ENCODE measurements at places on chromosomes 13 and 19.
A peak's percentile ranks its signal among the peaks of the same experiment; 100 is the strongest.

DNA sequence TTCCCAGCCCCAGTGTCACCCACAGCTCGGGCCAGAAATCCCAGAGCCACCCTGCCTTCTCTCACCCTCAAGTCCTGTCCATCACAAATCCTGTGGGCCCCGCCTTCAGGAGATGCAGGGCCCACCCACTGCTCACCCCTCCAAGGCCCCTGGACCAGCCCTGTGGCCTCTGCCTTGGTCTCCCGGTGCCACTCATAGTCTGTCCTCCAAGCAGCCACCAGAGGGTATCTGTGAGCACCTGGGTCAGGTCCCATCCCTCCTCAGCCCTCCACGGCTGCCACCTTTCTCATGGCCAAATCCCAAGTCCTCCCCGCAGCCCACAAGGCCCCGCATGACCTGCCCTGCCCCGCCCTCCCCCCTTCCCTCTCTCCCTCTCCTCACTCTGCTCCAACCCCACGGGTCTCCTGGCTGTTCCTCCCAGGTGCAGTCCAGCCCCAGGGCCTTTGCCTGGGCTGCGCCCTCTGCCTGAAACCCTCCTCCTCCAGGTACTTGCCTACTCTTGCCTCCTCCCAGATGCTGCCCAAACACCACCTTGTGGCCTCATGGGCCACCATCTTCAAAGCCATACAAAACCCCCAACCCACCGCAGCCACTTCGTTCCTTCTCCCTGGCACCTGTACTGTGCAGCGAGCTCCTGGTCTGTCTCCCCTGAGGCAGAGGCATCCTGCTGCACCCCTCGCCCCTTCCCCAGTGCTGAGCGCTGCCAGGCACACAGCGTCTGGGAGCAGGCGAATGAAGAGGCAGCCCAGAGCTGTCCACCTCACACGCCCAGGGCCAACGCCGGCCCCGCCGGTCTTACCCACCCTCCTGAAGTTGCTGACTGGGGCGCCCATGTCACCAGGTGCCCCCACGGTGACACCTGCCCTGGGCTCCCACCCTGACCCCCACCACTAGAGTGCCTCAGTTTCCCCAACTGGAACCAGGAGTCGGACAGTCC, 13.2 kb upstream of the UQCR11 start:
- no peak for DNase-seq

DNA sequence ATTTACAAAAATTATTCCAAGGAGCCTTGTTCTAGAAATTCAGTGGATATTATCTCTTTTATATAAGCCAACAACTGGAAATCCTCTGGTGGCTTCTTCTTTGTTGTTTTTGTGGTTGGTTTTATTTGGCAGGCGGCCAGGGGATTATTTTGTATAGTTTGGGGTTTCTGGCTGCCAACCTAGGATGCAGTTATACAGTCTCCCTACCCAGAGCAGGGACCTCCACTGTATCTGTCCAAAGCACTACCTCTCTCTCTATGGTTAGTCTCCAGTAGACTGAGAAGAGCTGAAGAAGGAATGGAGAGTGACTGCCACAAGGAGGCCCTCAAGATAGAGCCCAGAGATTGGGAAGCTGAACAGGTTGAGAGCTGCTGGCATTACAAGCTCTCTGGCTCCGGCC, 80.2 kb downstream of the ZAR1L start:
- DNase-seq, result no peak

GRCh38 chr13:41694545-41695301, 237.4 kb downstream of the RGCC start:
- peak; percentile 96 for DNase-seq

GRCh38 chr19:7326105-7326877, 22.4 kb upstream of the ARHGEF18 start:
- no peak for DNase-seq

GRCh38 chr19:29247051-29247450, 34.1 kb upstream of the UQCRFS1 start:
- no peak for DNase-seq

DNA sequence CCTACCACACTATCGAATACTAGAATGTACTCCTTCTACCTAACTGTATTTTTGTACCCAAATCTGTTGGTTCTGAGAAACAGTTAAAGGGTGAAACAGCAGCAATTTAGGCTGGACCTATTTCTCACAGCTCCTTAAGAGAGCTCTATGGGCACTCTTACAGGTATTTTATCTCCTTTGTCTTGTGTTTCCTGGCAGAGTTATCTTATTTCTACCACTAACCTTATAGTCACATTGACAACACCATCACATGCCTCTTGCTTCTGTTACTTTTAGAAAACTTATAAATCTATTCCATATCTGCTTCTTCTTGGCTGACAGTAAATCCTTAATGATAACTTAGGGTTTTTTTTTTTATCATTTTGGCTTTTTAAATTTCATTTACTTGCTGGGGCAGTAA, 130.7 kb downstream of the MYO16 start:
- no peak for DNase-seq
